CD8-positive, alpha-beta T cell (primary cell): ENCODE measurements at places on chromosomes 5 and 9.

DNA sequence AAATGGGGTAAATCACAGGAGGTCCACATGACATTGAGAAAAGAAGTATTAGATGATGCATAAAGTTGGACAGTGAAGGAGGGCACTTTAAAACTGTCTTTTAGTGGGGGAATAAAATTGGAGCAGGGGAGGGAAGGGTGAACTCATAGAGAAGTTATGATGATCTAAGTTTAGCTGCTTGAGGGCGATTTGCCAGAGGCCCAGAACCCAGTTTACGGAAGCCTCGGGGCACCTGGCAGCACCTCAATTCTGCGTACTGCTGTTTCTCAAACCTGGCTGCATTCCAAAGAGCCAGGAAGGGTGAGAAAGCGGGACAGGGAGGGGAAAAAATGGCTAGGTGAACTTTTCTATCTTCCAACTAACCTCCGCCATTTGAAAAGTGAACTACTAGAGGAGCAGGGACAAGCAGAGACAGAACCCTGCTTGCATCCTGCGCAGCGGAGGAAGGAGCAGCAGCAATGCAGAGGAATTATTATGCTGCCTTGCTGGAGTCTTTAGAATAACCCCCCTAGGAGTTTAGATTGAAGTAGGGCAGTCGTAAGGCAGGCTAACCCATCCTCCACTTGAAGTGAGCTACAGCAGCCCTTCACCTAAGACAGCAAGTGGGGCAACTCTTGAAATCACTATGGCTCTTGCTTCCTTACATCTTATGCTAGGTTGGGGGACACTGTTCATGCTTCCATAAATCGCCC, 316.8 kb downstream of the BRINP1 start:
- no peak for DNase-seq

- DNase-seq: no peak
Observed at GRCh38 chr5:78530342-78531096, 118.1 kb downstream of the LHFPL2 start.

DNA sequence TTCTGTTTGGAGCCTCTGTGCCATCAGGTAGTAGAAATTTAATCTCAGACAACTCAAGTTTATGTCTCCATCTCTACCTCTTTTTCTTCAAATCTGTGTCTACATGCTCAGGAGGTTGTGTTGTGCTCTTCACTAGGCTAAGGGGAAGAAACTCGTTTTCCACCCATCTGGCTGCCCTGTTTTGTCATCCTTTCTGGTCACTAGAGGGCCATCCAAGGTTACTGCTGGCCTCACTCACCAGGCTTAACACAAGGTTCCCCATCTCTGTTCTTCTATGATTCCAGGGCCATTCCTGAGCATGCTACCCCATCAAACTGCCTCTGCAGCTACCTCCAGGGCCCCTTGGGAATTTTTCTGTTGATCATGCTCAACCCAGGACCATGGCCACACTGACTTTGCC, 213.3 kb upstream of the FBXL7 start:
- no peak for DNase-seq

- DNase-seq: no peak
Observed at GRCh38 chr5:68200288-68200687, 15.3 kb upstream of the PIK3R1 start.

DNA sequence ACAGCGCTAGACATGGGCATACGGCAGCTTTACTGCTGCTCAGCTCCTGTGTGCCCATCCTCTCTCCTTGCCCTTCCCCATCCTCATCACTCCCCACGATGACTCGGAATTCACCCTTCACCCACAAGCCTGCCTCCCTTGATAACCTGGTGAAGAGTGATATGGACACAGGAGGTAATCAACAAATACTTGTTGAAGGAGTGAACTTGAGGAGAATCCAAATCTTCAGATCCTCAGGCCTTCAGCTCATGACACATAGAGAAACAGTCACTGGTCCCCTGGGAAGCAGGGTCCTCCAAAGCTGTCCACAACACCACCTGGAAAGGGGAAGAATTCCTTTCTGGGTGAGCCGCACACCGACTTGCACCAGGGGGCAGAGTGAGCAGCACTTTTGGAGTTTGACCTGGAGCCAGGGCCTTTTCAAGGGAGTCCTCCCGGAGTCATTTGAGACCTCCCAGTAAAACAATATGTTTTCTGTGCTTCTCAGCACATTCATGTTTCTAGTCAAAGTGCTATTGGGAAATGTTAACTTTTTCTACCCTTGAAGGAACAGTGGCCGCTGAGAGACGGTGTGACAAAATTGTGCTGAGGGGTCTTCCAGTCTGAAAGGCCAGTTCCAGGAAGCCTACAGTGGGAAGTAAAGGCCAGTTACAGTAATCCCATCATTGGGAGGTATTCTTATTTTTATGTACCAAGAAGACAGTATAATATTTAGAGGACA, 332.3 kb downstream of the CWC27 start:
- peak; percentile 11 for DNase-seq

DNA sequence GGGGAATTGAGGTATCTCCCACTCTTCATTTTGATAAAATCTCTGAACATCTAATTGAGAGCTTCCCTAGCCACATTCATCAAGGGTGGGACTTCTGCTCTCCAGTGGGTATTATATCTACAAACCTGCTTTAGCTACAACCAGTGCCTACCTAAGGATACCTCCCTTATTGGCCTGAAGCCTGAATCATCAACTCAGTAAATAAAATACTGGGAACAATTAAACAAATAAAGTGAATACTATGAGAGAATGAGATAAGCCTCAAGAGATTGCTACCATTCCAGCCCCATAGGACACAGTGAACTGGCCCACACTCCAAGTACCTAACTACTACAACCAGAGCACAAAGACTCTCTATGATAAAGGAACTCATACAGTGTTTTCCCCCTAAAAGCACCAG, 47.4 kb upstream of the IL12B start:
- DNase-seq: no peak

- DNase-seq: no peak
Observed at GRCh38 chr5:2330325-2331130, 420.9 kb downstream of the IRX2 start.

DNA sequence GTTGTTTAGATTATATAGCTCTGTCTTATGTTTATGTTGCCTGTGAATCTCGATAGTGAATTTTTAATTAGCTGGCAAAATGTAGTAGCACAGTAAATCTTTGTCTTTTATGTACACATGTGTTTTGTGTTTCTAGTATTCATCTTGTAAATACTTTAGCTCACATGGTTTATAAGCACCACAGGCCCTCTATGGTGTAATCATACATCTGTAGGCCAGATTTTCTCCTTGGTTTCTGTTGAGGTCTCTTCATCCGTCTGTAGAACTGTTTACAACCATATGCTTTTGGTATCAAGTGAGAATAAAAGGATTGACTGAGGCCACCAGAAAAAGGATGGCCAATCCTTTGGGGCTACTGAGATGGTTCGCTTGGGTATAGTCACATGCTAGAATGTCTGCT, 45.0 kb downstream of the PRR16 start:
- no peak for DNase-seq

DNA sequence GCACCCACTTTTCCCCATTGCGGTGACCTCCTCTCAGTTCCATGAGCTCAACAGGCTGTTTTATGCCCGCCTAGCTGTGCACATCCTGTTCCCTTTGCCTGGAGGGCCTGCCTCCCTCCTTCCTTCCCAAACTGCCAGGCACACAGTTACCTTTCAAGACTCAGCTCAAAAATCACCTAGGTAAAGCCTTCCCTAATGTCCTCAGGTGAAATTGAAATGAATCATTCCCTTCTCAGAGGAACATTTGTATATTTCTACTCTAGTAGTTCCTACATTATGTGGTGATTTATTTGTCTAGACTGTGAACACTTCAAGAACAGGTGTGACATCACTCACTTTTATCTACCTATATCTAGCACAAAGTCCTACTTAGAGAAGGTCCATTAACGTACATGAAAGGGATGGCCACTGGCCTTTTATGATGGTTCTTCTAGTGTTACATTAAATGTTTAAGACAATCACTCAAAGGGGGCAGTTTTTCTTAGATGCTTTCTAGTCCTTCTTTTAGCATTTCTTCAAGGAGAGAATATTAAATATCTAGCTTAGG, 103.5 kb upstream of the EQTN start:
- DNase-seq: no peak

- no peak for DNase-seq
Observed at GRCh38 chr5:143037071-143037470, 266.9 kb downstream of the ARHGAP26 start.

GRCh38 chr9:124676159-124676551, 95.0 kb downstream of the NR6A1 start:
- no peak for DNase-seq

- no peak for DNase-seq
Observed at GRCh38 chr5:170655476-170655875, 128.0 kb upstream of the GABRP start.

- DNase-seq: no peak
Observed at GRCh38 chr5:72883850-72884249, 67.4 kb downstream of the TNPO1 start.

- DNase-seq: no peak
Observed at GRCh38 chr5:62698756-62699155, 120.1 kb downstream of the LRRC70 start.

DNA sequence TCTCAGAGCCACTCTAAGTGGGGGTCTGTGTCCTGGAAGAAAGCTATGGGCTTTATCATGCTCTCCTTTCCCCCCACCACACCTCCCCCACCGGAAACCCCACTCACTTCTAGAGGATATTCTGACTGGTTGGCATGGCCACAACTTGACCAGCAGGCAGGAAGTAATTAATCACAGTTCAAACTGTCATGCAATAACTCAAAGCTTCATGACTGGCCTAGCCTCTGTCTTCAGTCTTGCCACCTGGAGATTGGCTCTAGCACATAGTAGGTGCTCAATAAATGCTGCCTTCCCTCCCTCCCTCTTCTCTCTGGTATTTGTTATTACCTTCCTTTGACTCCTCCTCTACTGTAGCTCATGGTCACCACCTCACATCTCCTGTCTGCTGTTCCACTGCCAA, 124.7 kb downstream of the GABBR2 start:
- DNase-seq: no peak

- DNase-seq: no peak
Observed at GRCh38 chr5:51573835-51574234, 190.6 kb downstream of the ISL1 start.

GRCh38 chr9:34783951-34784487, 74.1 kb upstream of the CCL21 start:
- no peak for DNase-seq

DNA sequence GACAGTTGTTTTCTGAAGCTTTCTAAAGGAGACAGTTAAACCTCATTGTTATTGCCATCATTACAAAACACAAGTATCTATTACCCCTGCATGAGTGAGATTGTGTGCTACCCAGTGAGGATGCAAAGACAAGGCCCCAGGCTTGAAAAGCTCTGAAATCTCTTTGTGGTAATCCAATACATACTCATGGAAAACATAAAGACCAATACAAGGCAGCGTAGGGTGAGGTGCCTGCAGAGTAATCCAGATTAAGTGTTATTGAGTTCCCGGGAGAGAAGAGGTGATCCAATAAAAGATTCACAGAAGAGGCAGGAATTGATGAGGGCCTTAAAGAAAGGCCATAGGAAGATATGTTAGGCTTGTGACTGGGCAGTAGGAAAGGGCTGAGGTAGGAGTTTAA, 150.1 kb downstream of the MEF2C start:
- DNase-seq: no peak

- no peak for DNase-seq
Observed at GRCh38 chr5:84113246-84114105, 271.2 kb downstream of the EDIL3 start.

- DNase-seq: no peak
Observed at GRCh38 chr9:106731910-106732309, 131.1 kb upstream of the ZNF462 start.

GRCh38 chr5:109247986-109248385, 161.8 kb downstream of the PJA2 start:
- DNase-seq: no peak

- peak; percentile 50 for DNase-seq
Observed at GRCh38 chr9:34651876-34652601, at the start of gene IL11RA. TSS of gene IL11RA (plus strand) at chr9:34652185. CDS start at chr9:34655218, 3,033 bp downstream.

DNA sequence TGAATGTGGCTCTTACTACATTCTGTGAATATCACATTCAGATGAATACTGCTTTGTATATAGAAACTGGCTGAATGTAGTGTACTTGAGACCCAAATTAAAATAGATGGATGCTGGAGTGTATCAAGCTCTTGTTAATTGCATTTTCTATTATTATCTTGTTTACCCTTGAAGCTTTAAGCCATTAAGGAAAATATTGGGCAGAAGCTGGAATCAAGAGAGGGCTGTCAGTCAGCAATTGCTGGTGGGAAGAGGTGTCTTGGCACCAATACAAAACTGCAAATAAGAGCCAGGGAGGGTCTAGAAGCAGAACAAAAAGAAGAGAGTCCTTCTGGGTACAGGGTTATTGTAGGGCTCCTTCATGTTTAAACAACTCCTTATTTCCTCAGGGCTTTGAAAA, 38.8 kb downstream of the MUSK start:
- no peak for DNase-seq
